Left colon (tissue), 2 donors: ENCODE measurements at places on chromosomes 12 and 14. TPM values are rescaled to one million over a fixed set of nuclear protein-coding genes. Genes with fewer than 3 reads are reported as not detected.

The PACS2 gene
- total RNA-seq, result 54.8 TPM

GRCh38 chr12:32477714-32478113 lies 78.4 kb downstream of the FGD4 start:
- no peak for DNase-seq

GRCh38 chr12:131620520-131620919 lies 90.4 kb upstream of the SFSWAP start:
- no peak for DNase-seq

- DNase-seq, result no peak
Observed at GRCh38 chr14:33916663-33917565, 34.0 kb downstream of the EGLN3 start.

- DNase-seq, result peak; percentile 16
Observed at GRCh38 chr12:28872654-28873268, 276.3 kb upstream of the FAR2 start.

- DNase-seq, result no peak
Observed at GRCh38 chr12:87679251-87679650, 349.9 kb downstream of the C12orf50 start.

DNA sequence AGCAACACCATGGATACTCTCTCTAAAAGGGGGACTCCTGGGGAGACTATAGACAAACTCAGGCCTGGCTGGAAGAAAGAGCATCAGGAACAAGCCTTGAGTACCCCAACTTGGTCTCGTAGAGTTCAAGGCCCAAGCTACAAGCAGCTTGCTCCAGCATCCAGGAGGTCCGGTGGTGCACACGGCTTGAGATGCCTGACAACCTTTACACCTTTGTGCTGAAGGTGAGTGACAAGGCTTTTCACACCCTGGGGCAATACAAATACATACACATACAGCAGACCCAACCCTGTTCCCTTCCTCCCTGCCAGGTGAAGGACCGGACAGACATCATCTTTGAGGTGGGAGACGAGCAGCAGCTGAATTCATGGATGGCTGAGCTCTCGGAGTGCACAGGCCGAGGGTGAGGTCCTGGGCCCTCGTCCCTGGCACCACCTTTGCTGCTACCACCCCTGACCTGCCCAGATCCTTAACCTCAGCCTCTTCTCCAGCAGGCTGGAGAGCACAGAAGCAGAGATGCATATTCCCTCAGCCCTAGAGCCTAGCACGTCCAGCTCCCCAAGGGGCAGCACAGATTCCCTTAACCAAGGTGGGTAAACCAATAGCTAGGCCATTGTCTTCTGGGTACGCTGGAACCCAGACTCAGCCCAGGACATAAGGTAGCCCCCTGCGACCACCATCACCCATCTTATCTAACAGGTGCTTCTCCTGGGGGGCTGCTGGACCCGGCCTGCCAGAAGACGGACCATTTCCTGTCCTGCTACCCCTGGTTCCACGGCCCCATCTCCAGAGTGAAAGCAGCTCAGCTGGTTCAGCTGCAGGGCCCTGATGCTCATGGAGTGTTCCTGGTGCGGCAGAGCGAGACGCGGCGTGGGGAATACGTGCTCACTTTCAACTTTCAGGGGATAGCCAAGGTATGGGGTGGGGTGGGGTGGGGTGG lies 41.2 kb downstream of the SH2B3 start:
- no peak for DNase-seq

DNA sequence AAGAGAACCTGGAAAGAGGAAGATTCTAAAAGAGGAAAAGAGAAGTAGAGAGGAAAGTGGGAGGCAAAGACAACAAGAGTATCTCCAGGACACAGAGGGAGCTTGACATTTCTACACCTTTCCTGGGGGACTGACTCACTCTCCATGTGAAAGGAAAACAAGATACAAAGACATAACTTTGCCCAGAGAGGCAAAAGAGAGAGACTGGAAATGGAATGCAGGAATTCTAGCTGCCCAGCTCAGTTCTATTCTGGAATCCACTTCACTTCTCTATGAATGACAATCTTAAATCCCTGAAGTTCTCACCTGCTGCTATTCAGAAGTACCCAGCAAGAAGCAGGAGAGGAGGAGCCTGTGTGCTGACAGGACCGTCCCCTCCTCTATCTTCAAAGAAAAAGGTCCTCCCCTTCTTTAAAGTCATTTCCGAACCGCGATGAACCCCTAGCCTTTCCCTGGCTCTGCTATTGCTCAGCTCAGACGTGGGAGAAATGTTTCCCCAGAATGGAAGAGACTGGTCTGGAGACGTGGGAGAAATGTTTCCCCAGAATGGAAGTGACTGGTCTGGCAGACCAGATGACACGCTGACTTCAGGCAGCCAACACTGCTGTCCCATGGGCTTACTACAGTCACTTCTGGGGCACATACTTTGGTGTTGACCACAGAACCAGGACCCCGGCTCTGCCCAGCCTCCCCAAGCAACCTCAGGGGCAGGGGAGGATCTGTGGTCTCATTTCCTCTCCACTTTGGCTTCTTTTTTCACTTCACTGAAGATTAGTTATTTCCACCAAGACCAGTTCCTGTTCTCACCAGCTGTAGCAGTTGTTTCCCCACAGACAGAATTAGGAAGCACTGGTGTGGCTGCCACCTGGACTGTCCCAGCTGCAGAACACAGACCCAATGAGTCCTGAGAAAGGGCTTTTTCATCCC lies 8.3 kb downstream of the FMNL3 start:
- peak; percentile 21 for DNase-seq

DNA sequence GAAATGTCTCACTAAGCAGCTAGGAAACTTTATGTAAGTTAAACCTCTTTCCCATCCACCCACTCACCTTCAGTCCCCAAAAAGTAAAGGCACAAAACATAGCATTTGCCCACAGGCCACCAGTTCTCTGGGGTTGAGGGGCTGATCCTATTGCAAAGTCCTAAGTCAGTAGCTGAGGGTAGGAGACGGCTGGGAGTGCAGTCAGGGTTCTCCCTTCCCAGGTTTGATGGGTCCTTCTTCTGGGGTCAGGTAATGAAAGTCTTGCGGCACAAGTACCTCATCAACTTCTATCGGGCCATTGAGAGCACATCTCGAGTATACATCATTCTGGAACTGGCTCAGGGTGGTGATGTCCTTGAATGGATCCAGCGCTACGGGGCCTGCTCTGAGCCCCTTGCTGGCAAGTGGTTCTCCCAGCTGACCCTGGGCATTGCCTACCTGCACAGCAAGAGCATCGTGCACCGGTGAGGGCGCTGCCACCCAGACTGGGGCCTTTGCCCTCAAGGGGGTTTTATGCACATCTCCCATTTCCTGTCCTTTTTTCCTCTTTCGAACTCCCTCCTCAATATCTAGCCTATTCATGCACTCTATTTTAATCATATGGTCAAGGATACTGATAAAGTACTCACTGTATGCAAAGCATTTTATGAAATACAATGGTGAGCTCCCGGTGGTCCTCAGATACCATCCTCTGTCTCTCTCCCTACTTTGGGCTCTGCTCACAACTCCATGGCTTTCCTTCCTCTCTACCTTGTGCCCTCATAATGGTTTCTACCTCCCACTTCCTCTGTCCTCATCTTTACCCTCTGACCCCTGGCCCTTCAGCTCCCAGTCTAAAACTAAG lies 986 bp downstream of the TSSK4 start:
- no peak for DNase-seq

The INHBC gene
- not detected for total RNA-seq

The CCDC60 gene
- 4.4 TPM for total RNA-seq

GRCh38 chr12:54053003-54053750 lies 458 bp upstream of the HOXC4 start:
- DNase-seq, result no peak

The ARHGAP9 gene
- total RNA-seq, result 11.4 TPM

The AGAP2 gene
- 1.5 TPM for total RNA-seq

GRCh38 chr14:69428289-69428998 lies 30.0 kb downstream of the SLC39A9 start:
- no peak for DNase-seq

DNA sequence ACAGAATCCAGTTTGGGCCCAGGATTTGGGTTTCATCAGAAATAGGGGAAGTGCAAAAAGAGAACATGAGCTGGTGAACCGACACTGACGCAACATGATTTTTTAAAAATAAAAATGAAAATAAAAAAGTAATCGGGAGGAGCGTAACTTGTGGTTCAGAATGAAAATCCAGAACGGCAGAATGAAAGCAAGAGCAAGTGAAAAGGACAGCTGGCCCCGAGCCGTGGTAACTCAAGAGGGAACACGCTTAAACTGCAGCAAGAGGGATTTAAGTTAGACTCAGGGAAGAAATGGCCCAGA lies 1.6 kb downstream of the SLC6A12 start:
- no peak for DNase-seq

The KRT2 gene
- not detected for total RNA-seq
